ENCODE measurements at places on chromosomes 4 and X.

DNA sequence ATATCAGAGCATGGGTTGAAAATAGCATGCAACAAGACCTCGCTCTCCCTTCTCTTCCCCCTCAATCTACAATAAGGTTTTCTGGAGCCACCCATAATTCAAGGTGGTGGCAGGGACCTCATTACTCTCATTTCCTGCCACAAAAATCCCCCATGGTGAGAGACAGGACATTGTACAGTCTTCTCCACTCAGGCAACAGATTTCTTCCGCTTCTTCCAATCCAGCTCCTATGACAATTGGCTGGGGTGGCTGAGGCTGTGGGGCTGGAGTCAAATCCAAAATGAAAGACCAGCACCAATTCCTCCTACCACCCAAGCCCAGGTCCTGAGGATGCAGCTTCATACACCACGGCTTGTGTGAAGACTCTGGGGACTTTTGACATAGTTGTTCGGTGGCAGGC, 40.3 kb upstream of the NKRF start:
- no peak for DNase-seq

DNA sequence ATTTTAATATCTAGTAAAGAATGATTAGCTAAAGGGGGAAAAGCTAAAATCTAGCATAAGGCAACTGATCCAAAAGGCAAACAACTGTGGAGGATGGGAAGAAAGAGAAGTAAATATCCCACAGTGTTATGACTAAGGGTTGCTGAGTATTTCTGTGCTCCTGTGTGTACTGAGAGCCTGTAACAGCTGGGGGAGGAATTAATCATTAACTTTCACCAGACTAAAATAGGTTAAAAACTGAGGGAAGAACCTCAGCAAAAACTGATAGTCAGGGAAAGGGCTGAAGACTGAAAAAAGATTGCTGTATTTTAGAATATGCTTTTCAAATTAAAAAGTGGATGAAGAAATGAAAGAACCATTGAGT, 365.9 kb downstream of the CXXC4 start:
- no peak for DNase-seq

- no peak for DNase-seq
Observed at GRCh38 chrX:9885150-9885549, 82.0 kb upstream of the CLDN34 start.

GRCh38 chr4:9964879-9965278, 56.4 kb downstream of the SLC2A9 start:
- no peak for DNase-seq

GRCh38 chr4:188779581-188779980, 640.3 kb downstream of the TRIML1 start:
- no peak for DNase-seq

DNA sequence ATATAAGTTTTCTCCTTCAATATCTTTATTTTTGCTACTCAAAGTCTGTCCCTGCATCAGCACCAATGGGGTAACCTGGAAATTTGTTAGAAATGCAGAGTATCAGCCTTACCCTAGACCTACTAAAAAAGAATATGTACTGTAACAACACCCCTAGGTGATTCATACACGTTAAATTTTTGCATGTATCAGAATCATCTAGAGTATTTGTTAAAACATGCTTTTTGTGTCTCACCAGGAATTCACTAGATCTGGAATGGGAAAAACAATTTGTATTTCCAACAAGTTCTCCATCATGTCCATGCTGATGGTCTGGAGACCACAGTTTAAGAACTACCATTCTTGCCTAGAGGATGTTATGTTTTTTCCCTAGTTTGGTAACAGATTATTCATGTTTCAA, 196.0 kb upstream of the EDNRA start:
- DNase-seq: no peak

- DNase-seq: no peak
Observed at GRCh38 chr4:61204353-61205060, 4.4 kb downstream of the ADGRL3 start.

DNA sequence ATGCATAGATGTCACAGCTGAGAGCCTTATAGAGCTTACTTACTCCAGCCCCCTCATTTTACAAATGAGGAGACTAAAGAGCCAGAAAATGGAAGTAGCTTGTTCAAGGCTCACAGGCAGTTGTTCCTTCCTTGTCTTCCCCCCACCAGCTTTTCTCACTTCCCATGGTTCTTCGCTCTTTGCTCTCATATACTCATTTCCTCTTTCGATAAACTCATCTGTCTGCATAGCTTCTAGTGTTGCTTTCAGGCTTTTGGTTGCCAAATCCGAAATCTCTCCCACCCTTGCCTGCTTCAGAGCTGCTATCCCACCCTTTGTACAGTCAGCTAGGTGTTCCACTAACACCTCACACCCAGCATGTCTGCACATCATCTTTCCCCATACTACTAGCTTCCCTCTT, 25.0 kb upstream of the GJB1 start:
- DNase-seq: no peak

GRCh38 chr4:188727746-188728145, 588.5 kb downstream of the TRIML1 start:
- no peak for DNase-seq

DNA sequence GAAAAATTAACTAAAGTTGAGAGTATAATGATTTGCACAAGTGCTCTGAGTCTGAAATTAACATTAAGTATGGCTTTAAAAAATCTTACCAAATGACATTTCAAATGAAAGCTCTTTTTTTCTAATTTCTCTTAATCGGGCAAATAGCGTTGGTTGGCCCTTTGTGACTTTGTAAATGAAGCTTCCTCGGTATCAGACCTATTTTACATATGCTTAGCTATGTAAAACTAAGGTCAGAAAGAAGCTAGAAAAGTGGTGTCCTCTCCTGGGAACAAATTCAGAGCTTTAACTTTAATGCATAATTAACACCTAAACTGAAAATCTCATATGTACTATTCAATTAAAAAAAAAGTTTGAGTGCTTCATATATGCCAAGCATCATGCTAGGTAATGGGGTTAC, 62.7 kb downstream of the N4BP2 start:
- DNase-seq: no peak

DNA sequence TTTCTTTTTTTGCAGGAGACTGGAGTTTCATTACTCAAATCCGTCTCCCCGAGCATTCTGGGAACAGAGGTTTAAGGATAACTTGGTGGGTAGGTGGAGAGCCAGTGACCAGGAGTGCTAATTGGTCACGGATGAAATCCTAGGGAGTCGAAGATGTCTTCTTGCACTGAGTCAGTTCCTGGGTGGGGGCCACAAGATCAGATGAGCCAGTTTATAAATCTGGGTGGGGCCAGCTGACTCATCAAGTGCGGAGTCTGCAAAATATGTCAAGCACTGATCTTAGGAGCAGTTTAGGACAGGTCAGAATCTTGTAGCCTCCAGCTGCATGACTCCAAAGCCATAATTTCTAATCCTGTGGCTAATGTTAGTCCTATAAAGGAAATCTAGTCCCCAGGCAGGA, 741.3 kb downstream of the PCDH7 start:
- DNase-seq: no peak

DNA sequence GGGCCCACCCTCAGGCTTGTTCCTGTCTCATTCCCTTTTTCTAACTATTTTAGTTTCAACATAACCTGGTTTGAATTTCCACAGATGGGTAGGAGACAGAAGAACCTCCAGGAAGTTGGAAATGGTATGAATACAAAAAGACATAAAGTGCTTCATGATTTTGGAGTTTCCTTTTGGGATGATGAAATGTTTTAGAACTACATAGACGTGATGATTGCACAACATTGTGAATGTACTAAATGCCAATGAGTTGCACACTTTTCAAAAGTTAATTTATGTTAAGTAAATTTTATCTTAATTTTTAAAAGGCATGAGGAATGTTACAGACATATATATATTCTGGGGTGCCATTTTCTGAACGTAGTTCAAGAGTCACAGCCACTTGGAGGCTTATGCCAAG, 41.1 kb upstream of the IBSP start:
- no peak for DNase-seq

- DNase-seq: no peak
Observed at GRCh38 chrX:63664741-63665140, 120.3 kb downstream of the ARHGEF9 start.

GRCh38 chr4:152063621-152064240, 302.9 kb upstream of the GATB start:
- DNase-seq: no peak

- DNase-seq: no peak
Observed at GRCh38 chrX:38929966-38930421, 128.7 kb downstream of the MID1IP1 start.

DNA sequence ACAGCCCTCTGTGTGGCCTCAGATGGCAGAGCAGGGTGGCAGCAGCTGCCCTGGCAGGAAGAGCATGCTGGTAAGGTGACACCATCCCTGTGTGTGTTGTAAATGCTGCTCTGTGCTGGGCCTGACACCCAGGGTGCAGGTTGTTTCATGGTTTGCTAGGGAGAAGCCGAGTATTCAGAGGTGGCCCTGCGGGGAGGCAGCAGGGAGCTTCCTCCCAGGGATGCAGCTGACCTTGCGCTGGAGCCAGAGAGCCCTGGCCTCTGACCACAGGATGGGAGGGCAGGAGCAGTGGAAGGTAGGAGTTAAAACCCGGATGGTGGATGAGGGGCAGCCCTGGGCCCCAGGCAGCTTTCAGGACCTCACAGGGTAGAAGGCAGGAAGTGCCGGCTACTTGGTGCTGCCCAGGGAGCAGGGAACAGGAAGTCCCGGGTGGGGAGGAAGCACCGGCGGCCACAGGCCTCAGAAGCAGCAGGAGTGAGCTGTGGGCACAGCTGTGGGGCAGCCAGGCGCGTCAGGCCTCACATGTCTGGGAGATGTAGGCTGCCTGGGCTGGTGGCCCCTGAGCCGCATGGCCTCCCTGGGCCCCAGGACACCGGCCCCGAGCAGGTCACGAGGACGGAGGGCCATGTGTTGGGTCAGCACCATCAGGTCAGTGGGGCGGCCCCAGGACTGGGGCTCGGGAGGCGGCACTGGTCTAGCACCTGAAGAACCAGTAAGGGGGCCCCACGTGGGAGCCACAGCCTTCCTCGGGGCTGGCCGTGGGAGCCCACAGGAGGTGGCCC, 19.1 kb downstream of the SH3BP2 start:
- no peak for DNase-seq

DNA sequence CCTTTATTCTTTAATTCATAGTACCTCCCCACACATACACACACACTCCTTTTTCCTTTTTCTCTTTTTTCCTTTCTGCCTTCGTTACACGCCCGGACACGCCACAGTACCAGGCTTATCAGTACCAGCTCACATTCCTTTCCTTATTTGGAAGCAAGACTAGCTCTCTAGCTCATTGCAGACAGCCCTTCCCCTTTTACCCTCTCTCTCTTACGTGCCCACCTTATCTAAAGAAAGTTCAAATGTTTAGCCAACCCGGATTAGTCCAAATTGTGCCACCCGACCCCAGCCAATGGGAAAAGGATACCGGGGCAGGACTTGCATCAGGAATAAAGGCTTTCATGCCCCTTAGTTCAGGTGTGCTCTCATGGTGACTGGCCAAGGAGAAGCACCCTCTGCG, 194.7 kb upstream of the VCX3A start:
- DNase-seq: no peak

DNA sequence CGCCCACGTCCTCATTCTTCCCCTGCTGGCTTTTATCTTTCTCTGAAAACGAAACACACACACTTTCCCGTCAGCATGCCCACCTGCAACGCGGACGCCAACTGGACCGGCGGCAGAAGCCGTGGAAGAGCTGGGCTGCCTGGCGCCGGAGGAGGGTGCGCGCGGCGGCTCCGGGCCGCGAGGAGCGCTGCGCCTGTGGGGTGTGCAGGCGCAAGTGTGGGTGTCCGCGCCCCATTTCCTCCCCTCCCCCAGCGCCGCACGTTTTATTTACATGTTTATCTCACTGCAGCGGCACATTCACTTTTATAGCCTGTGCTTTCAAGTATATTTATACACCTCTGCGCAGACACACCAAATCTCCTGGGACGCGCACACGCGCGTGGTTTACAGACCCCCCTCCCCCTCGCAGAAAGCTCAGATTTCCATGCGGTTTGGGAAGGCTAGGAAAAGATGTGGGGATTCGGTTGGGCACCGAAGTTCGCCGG, 1.5 kb downstream of the PITX2 start:
- no peak for DNase-seq

- no peak for DNase-seq
Observed at GRCh38 chrX:29661290-29661689, 554.1 kb upstream of the MAGEB2 start.

DNA sequence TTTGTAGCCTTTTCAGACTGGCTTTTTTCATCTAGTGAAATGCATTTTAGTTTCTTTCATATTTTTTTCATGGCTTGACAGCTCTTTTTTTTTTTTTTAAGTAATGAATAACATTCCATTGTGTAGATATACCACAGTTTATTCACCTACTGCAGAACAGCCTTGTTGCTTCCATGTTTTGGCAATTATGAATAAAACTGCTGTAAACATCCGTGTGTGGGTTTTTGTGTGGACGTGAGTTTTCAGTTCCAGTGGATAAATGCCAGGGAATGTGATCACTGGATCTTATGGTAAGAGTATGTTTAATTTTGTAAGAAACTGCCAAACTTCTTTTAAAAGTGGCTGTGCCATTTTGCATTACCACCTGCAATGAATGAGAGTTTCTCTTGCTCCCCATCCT, 160.8 kb downstream of the SOWAHB start:
- no peak for DNase-seq

GRCh38 chr4:126834854-126835253, 797.9 kb upstream of the INTU start:
- no peak for DNase-seq

DNA sequence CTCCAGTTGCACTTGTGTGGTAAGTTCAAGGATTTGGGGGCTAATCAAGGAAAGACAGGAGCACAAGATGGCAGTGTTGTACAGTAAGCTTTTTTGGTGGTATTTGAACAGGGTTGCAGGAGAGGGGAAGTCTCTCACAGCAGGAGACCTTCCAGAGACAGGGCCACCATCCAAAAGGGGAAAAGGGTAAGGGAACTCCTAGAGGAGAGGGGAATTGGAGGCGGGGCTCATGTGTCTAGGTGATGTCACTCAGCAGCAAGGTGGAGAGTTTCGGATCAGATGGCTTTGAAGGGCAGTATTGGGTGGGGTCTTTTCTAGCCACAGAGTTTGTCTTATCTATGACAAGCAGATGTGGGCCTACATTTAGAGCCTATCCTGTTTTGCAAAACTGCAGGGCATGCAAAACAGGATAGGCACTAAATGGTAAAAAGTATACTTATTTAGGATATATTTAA, 13.4 kb upstream of the RNF175 start:
- no peak for DNase-seq

DNA sequence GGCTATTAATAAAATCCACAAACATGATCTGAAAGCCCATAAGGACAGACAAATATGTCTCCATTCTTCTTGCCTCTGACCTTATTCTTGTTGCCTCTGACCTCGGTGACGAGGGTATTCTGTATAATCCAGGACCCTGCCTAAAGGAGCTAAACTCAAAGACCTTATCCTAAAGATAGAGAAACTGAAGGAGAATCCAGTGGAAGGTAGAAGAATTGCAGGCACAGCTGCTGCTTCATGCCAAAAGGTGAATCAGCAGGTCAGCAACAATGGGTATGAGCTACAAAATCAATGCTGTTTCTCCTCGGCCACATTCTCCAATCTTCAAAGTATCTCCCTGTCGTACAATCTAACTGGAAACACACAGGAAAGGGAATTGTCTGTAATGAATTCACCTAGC, 71.4 kb downstream of the INTS6L start:
- DNase-seq: no peak

GRCh38 chrX:70132877-70133302, 357 bp upstream of the IGBP1 start:
- no peak for DNase-seq

GRCh38 chr4:2786794-2787229, 6.1 kb upstream of the SH3BP2 start:
- DNase-seq: no peak

- DNase-seq: no peak
Observed at GRCh38 chrX:141668371-141668770, 30.2 kb downstream of the SPANXD start.

Data from cortex of kidney (tissue), 1 donor.